ENCODE measurements at places on chromosomes 12 and 14.
A peak's percentile ranks its signal among the peaks of the same experiment; 100 is the strongest.

GRCh38 chr12:78641837-78642423 lies 222.6 kb upstream of the SYT1 start:
- DNase-seq, result no peak

DNA sequence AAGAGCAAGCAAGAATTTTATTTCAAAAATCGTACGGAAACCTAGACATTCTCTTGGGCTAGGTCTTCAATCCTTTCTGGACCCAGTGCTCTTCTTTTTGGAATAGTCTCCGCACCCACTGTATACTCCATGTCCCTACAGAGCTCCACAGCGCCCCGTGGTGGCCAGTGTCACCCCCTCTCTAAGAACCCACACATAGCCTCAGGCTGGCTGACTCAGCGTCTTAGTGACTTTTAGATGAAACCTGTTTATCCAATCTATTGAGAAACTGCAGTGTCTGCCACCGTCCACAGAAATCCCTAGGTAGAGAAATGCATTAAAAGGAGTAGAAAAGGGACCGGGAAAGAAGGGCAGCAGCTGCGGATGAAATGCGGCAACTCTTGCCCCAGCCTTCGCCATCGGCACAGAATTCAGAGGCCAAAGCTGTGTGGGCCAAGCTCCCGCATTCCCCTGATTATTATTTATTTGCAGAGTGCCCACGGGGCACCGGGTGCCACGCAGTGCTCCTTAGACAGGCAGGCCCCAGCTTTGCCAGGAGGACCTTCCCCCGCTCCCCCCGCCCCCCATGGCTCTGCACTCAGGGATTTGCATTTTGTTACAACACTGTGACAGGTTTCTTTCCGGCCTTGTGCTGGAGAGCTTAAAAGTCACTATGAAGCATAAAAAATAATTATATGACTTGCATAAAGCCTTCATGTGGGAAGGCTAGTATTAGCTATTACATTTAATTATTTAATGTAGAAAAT lies 170.1 kb upstream of the FKBP4 start:
- DNase-seq, result peak; percentile 26

DNA sequence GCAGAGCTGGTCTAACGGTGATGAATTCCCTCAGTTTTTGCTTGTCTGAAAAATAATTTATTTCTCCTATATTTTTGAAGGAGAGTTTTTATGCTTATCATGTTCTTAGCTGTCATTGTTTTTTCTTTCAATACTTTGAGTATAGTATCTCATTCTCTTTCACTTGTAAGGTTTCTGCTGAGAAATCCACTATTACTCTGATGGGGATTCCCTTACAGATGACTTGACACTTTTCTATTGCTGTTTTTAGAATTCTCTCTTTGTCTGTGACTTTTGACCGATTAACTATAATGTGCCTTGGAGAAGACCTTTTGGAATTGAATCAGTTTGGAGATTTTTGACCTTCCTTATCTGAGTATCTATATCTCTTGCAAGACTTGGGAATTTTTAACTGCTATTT lies 139.6 kb downstream of the PRKD1 start:
- no peak for DNase-seq

- DNase-seq, result no peak
Observed at GRCh38 chr12:103668520-103668919, 81.4 kb downstream of the STAB2 start.

- DNase-seq, result peak; percentile 11
Observed at GRCh38 chr12:105235281-105235731, 668 bp downstream of the APPL2 start.

DNA sequence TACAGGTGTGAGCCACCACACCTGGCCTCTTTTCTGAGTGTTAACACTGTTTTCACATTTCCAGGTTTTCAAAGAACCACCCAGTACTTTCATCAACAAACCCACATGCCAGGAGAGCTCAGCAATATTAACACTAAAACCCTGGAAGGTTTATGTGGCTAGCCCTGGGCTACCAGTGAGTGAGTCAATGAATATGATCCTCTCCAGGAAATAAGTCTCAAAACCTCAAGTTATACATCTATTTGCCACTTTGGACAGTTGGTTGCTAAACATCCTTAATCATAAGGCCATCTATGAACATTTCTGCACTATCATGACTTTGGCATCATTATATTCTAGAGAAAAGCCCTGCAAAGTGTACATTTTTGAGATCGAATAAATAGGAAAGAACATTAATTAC lies 6.3 kb upstream of the CDKL1 start:
- no peak for DNase-seq

DNA sequence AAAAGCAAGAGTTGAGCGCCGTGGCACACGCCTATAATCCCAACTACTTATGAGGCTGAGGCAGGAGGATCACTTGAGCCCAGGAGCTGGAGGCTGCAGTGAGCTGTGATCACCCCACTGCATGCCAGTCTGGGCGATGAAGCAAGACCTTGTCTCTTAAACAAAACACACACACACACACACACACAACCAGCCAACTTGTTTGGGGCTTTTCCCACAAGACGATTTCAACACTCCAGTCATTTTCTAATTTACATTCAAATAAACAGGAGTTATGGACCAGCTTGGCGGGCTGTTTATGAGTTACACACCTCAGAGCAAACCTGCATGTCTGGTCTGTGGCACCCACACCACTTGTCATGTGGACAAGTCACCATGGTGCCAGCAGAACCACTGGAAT lies 6.7 kb downstream of the GLTP start:
- DNase-seq, result no peak

DNA sequence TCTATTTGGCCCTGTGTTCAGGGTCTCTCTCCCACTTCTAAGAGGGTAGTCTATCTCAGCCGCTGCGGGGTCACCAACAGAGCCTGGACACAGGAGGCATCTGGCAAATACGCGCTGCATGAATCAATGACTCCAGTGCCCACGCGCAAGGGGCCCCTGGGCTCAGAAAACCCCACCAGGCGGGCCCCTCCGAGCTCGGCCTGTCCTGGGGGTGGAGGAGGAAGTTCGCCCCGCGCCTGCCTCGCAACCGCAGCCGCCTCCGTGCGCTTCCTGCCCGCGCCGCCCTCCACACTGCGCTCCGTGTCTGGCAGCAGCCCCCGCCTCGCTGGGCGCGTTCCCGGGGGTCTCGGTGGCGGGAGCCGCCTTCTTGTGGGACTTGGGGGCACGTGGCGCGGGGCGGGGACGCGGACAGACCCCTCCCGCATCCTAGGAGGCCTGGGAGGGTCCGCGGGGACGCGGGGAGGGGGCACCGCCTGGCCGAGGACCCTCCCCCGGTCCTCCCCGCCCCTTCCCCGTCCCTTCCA lies 811 bp upstream of the FBRSL1 start:
- DNase-seq, result peak; percentile 49

All from activated CD4-positive, alpha-beta T cell treated with anti-CD3 and anti-CD28 coated beads, Interleukin-2, Interleukin-6, amounts not matched to agents 100 ng/mL and 50 ng/mL, durations not matched to agents 16 hours and 8 hours (primary cell).